ENCODE measurements at places on chromosomes 5 and 9.

- DNase-seq, result no peak
Measured at GRCh38 chr5:73783828-73784227, 157.8 kb downstream of the ARHGEF28 start.

DNA sequence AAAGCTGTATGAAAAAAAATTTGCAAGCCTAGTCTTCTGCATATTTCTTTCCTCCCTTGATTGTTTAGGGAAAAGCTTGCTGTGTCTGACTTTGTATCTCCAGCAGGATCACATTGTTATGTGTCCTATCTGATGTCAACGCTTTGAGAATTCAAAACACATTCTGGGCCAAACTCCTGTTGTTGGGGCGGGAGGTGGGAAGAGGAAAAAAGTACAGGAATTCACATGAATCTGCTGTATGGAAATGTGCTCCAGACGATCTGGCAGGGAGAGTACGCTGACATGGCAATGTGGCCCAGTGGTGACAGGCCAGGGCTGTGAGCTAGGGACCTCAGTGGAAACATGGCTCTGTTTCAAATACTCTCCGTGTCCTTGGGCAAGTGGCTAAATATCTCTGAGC is 87.4 kb upstream of the GNA14 start:
- no peak for DNase-seq

DNA sequence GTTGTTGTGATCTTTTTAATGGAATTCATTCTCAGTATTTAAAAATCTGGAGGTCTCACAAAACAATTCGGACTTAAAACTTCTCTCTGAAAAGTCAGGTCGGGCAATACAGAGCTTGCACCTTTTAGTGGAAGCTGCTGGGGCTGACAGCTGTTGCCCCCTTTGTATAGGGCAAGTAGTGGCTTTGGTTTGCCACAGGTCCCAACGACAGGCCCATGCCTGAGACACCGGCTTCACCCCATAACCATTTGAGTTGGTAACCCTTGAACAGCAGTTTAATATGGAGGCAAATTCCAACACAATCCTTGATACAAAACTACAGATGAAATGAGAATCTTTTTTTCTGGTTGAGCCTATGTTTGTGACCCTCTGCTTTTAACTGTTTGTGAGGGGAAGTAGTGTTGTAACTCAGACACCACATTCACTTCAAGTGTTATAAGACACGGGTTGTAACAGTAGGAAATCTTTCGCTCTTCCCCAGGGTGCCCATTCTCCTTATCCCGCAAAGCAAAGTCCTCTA is 752 bp upstream of the GLRX start:
- no peak for DNase-seq

DNA sequence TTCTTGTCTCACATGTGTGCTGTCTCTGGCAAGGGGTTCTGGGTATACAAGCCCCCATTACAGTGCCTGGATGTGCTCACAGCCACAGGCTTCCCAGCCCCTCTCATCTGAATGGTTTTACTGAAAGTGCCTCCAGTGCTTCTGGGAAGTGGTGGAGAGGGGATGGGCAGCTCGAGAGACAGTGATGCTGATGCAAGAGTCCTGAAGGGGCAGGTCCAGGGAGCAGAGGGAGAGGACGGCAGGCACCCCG is 93.5 kb downstream of the PHF2 start:
- no peak for DNase-seq

All from iPS DF 6.9 (cell line).